ENCODE measurements at places on chromosomes 5 and 9.

DNA sequence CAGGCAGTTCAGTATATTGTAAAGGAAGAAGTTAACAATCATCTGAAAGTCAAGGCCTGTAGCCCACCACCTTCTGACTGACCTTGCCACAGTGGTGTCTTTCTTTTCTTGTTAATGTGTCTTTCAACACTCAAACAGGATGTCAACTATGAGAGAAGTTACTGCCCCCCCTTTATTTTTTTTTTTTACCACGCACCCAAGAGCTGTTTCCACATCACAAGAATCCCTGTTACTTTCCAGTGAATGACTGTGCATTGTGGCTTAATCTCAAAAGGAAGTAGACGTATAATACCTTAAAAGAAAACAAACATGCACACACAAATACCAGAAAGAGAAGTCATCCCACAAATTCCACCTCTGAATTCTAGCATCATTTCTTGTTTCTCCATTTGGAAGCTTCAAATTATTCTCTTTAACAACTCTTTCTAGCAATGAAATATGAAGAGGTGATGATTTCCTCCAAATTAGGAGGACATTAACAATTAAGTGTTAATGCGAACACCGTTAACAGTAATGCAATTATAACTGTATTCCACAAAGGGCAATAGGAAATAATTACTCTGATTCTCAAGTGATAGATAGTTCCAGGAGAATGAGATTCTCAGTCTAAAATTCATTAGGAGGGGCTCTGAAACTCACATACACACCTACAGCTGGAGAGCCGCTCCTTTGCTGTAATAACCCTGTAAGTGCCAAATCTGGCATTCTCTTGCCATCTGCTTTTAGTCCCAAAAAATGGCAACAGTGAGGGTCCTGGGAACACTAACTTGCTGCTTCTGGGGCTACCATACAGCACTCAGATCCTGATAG is 201.0 kb downstream of the EFNA5 start:
- no peaks in the 10 kb centered on the region for H3K27me3 ChIP-seq
- no peak overlapping the region for H3K27ac ChIP-seq
- no peak for DNase-seq
- H3K4me3 ChIP-seq: no peak overlapping the region
- no peaks in the 10 kb centered on the region for H3K36me3 ChIP-seq
- H3K4me1 ChIP-seq: peaks cover 14% of the 10 kb centered on the region

DNA sequence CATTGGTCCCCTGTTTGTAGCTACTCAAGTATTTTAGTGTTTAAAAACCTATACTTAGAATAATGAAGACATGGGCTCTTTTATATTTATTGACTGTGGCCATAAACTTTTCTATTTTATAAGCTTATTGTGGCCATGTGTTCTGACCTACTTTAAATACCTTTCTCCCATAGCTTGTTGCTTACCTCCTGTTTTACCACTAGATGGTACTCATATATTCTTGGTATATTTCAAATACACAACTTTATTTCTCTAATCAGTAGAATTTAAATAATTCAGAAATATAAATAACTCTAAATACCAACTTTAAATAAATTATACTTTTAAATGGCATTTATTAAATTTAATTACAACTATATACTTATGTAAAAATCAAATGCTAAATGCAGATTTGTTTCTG is 498.0 kb downstream of the PRDM9 start:
- H3K4me3 ChIP-seq: no peak overlapping the region
- no peaks in the 10 kb centered on the region for H3K36me3 ChIP-seq
- no peaks in the 10 kb centered on the region for H3K27me3 ChIP-seq
- no peak for DNase-seq

- H3K4me1 ChIP-seq: no peaks in the 10 kb centered on the region
- DNase-seq: no peak
- no peak overlapping the region for H3K4me3 ChIP-seq
- H3K27me3 ChIP-seq: no peaks in the 10 kb centered on the region
Observed at GRCh38 chr5:23208959-23209431, 298.4 kb upstream of the PRDM9 start.

- H3K27me3 ChIP-seq: no peaks in the 10 kb centered on the region
- peaks cover 69% of the 10 kb centered on the region for H3K4me1 ChIP-seq
- H3K36me3 ChIP-seq: peaks cover 52% of the 10 kb centered on the region
- H3K27ac ChIP-seq: peak overlapping the region; percentile 98
Observed at GRCh38 chr9:114910541-114910940, 19.9 kb downstream of the TNFSF8 start.

- peaks cover 34% of the 10 kb centered on the region for H3K4me1 ChIP-seq
- peak; percentile 68 for DNase-seq
- no peaks in the 10 kb centered on the region for H3K36me3 ChIP-seq
- H3K27ac ChIP-seq: peak overlapping the region; percentile 77
- H3K4me3 ChIP-seq: peak overlapping the region; percentile 54
- H3K27me3 ChIP-seq: peaks cover 44% of the 10 kb centered on the region
Observed at GRCh38 chr9:96150324-96151227, 151.4 kb downstream of the HSD17B3 start.

- no peak for DNase-seq
- no peaks in the 10 kb centered on the region for H3K36me3 ChIP-seq
- H3K4me3 ChIP-seq: no peak overlapping the region
- H3K4me1 ChIP-seq: no peaks in the 10 kb centered on the region
- no peak overlapping the region for H3K27ac ChIP-seq
- H3K27me3 ChIP-seq: peaks cover 6% of the 10 kb centered on the region
Observed at GRCh38 chr9:68832861-68833518, 128.0 kb downstream of the PIP5K1B start.

DNA sequence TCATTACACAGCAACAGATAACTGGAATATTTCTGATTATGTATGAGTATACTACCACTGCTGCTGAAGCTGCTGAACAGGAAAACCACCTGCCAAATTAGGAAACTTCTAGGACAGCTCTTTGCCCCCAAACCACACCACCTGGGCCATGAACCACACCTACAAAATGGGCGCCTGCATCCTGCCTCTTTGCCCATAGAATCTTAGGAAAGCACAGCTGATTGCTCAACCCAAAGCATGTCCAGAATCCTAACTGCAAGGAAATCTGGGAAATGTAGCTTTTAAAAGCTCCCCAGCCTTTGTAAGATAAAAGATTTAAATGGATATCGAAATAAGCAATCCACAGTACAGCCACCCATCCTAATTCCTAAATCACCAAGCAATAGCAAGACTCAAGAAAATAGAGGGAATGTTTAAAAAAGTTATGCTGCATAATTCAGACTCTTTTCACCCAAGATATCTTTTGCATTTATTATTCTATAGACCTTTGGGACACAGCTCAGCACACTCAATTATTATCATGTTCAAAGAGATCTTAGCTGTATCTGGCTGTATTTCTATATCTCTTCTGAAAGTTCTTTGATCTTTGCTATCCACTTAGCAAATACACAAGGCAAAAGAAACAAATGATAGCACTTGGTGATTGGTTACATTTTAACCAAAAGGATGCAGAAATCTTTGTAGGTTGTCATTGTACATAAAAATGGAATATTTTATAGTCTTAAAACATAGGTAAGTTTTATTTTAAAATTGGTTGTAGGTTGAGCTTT is 6.8 kb upstream of the C9orf152 start:
- DNase-seq: no peak
- H3K4me3 ChIP-seq: no peak overlapping the region
- H3K27me3 ChIP-seq: peaks cover 2% of the 10 kb centered on the region
- no peaks in the 10 kb centered on the region for H3K36me3 ChIP-seq
- H3K27ac ChIP-seq: no peak overlapping the region

DNA sequence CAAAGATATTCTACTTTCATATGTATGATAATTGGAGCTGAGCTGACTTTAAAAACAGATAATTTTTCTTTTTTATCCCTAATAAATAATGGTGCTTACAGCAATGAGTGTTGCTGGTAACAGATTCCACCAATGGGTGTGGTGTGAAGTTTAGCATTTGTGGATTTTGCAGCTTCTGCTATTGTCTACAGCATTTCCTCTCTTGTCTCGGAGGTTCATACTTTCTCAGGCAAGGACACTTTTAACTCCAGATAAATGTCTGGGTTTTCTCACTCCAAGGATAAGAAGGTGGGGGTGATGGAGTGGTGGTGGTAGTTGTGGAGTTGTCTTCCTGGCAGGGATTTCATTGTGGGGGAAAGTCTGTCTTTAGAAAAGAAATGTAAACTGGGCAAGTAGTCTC is 120.0 kb upstream of the CDKN2B start:
- H3K27ac ChIP-seq: no peak overlapping the region
- H3K4me1 ChIP-seq: no peaks in the 10 kb centered on the region
- no peaks in the 10 kb centered on the region for H3K36me3 ChIP-seq
- H3K27me3 ChIP-seq: peaks cover 5% of the 10 kb centered on the region
- H3K4me3 ChIP-seq: no peak overlapping the region

- peaks cover 9% of the 10 kb centered on the region for H3K36me3 ChIP-seq
- H3K27me3 ChIP-seq: no peaks in the 10 kb centered on the region
- peak overlapping the region; percentile 89 for H3K27ac ChIP-seq
- H3K4me3 ChIP-seq: no peak overlapping the region
- peaks cover 75% of the 10 kb centered on the region for H3K4me1 ChIP-seq
Observed at GRCh38 chr5:157165668-157166067, 396 bp downstream of the GARIN3 start.

DNA sequence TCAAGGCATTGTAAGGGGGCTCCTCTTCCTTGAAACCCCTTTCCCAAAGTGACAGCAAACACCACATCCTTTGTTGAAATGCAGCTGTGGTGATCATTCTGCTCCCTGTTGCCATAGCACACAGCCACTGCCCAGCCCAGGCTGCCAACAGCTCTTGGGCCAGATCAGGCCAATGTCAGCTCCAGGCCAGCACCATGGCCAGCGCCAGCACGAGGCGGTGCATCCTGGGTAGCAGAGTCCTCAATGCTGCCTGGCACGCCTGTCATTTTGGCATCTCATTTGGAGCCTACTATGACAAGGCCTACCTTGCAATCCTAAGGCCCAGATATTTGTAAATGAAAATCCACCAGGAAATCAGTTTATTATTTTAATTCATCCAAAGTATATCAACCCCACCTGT is 390.6 kb downstream of the DNAH5 start:
- H3K36me3 ChIP-seq: no peaks in the 10 kb centered on the region
- H3K4me3 ChIP-seq: no peak overlapping the region
- no peak for DNase-seq
- no peaks in the 10 kb centered on the region for H3K27me3 ChIP-seq

- no peaks in the 10 kb centered on the region for H3K4me1 ChIP-seq
- H3K36me3 ChIP-seq: no peaks in the 10 kb centered on the region
- DNase-seq: no peak
- no peaks in the 10 kb centered on the region for H3K27me3 ChIP-seq
- H3K27ac ChIP-seq: no peak overlapping the region
Observed at GRCh38 chr9:12818431-12819000, 43.7 kb downstream of the LURAP1L start.

- H3K36me3 ChIP-seq: no peaks in the 10 kb centered on the region
- no peak overlapping the region for H3K27ac ChIP-seq
- no peak overlapping the region for H3K4me3 ChIP-seq
- DNase-seq: no peak
- no peaks in the 10 kb centered on the region for H3K27me3 ChIP-seq
- peaks cover 33% of the 10 kb centered on the region for H3K4me1 ChIP-seq
Observed at GRCh38 chr5:136039202-136039601, 10.4 kb downstream of the TGFBI start.

DNA sequence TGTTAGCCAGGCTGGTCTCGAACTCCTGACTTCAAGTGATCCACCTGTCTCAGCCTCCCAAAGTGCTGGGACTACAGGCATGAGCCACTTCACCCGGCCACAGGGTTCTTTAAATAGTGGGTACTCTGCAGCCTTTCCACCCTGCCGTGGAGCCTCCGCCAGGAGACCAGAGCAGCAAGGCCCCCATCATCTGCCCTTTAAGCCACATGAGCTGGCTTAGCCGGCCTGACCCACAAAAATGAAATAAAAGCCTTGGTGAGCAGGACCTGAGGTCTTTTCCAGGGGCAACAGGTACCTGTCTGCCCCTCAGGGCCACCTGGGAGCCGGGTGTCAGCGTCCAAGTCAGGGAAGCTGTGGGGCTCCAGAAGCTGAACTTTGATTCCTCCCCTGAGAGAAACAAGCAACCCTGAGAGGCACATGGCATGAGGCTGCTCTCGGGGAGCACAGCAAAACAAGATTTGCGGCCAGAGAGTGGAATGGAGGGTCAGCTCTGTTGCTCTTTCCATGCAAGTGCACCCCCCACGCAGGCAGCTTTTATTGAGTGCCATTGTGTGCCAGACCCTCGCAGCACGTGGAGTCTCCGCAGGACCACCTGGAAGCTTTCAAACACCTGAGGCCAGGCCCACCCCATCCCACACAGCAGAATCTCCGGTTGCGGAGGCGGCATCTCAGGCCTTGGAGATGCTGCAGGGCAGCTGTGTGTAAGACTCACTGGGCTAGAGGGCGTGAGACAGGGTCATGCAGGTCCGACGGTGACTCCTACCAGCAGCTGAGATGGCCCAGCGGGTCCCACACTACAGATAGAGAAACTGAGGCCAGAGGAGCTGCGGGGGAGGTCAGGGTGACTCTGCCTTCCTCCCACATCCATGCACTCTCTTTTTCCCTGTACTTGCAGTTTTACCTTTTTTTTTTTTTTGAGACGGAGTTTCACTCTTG is 4.8 kb upstream of the WNK2 start:
- H3K4me1 ChIP-seq: peaks cover 6% of the 10 kb centered on the region
- peaks cover 32% of the 10 kb centered on the region for H3K27me3 ChIP-seq
- no peak overlapping the region for H3K27ac ChIP-seq
- DNase-seq: no peak

- no peaks in the 10 kb centered on the region for H3K27me3 ChIP-seq
- no peak for DNase-seq
- H3K4me1 ChIP-seq: no peaks in the 10 kb centered on the region
- no peak overlapping the region for H3K27ac ChIP-seq
Observed at GRCh38 chr9:94042516-94043360, 41.5 kb upstream of the PTPDC1 start.

DNA sequence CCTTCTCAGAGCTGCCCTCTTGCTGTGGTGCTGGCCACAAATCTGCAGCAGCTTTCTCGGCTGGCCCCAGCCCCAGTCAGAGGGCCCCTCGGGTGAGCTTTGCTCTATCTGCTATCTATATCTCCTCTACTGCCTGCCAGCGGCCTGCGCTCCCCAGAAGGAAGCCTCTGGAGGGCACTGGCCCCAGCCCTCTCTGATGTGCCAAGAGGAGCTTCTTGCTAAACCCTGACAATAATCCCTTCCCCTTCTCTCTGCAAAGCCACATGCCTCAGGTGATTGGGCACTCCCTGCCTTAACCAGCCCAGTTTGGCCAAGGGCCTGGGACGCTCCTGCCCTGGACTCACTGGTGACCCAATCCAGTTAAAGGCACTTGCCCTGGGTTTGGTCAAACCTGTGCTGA is 42.7 kb downstream of the CAMK2A start:
- no peak for DNase-seq
- H3K27ac ChIP-seq: no peak overlapping the region
- no peaks in the 10 kb centered on the region for H3K4me1 ChIP-seq
- no peak overlapping the region for H3K4me3 ChIP-seq

GRCh38 chr5:98268162-98268860 is 505.2 kb upstream of the RGMB start:
- H3K4me1 ChIP-seq: no peaks in the 10 kb centered on the region
- no peak overlapping the region for H3K27ac ChIP-seq
- no peak overlapping the region for H3K4me3 ChIP-seq
- DNase-seq: no peak
- no peaks in the 10 kb centered on the region for H3K27me3 ChIP-seq

- H3K27me3 ChIP-seq: peaks cover 4% of the 10 kb centered on the region
- DNase-seq: no peak
- no peaks in the 10 kb centered on the region for H3K36me3 ChIP-seq
- H3K4me1 ChIP-seq: no peaks in the 10 kb centered on the region
- H3K4me3 ChIP-seq: no peak overlapping the region
Observed at GRCh38 chr5:73812457-73812856, 186.5 kb downstream of the ARHGEF28 start.

GRCh38 chr5:173655196-173655797 is 38.8 kb upstream of the BOD1 start:
- no peaks in the 10 kb centered on the region for H3K4me1 ChIP-seq
- no peaks in the 10 kb centered on the region for H3K36me3 ChIP-seq
- DNase-seq: no peak

GRCh38 chr9:128208946-128209669 is 5.9 kb downstream of the DNM1 start:
- DNase-seq: no peak
- no peak overlapping the region for H3K4me3 ChIP-seq
- H3K27me3 ChIP-seq: peaks cover 12% of the 10 kb centered on the region
- H3K27ac ChIP-seq: no peak overlapping the region
